Stimulated activated CD8-positive, alpha-beta memory T cell treated with anti-CD3 and anti-CD28 coated beads, Interleukin-15, amount 100 ng/mL, for 48 hours (primary cell): ENCODE measurements at places on chromosomes 1 and 21.

GRCh38 chr1:75172556-75172955 lies 38.4 kb downstream of the LHX8 start:
- no peak for DNase-seq

GRCh38 chr21:45401054-45401518 lies 3.9 kb upstream of the COL18A1 start:
- no peak for DNase-seq

DNA sequence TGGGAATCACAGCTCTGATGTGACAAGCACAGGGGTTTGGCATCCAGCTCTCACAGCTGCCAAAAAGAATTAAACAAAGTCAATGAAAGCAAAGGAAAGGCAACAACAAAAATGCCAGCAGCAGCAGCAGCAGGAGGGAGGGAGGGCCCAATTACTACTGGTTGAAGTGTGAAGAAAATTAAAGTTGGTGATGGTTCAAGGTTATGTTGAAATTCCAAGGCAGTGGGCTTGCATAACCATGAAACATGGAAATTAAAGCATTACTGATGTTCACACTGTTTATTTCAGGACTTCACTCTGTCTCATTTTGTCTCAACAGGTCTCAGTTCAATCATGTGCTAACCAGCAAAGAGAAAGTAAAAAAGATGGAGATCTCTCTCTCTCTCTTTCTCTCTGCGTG lies 220.3 kb upstream of the LYPLAL1 start:
- DNase-seq, result no peak

DNA sequence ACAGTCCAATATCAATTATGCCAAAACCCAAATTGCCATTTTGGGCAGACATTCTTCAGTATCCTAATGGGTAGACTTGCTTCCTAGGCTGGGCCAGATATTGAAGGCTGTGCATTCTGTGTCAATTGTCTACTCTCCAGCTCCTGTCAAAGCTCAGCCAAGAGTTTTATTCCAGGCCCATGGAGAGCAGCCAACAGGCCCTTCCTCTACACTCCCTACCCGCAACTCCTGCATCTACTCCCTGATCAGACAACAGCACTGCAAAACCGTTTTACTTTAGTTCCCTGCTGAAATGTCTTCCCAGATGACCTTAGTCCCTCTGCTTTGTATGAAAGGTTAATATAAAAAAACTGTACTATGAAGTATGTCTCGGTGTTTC lies 6.6 kb upstream of the ADORA3 start:
- no peak for DNase-seq

GRCh38 chr1:234943836-234944402 lies 184.7 kb downstream of the TOMM20 start:
- no peak for DNase-seq

- DNase-seq, result no peak
Observed at GRCh38 chr21:35968564-35968963, 91.8 kb downstream of the SETD4 start.

- DNase-seq, result no peak
Observed at GRCh38 chr1:156571261-156571852, 1.0 kb downstream of the IQGAP3 start.

DNA sequence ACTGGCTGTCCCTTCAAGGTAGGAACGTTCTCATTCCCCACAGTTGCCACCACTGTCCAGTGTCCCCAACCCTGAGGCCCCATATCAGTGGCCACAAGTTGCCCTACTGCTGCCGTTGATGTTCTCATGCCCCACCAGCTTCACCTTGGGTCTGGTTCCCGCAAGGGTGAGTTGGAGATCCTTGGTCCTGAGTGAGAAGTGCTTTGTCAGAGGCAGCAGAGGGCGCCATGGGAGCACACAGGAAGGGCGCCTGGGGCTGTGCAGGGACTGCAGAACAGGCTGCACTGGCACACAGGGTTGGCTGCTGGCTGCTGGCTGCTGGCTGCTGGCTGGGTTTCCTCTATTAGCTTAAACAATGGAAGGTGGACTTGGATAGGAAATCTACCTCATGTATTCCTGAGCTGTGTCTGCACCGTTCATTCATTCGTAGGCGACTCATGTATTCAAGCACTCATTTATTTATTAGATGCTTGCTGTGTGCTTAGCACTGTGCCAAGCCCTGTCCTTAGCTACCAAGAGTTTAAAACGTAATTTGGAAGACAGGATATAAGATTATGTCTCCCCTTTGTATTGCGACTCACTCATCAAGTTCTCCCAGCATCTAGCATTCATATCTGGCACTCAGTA lies 2.1 kb upstream of the S100A9 start:
- DNase-seq, result peak; percentile 15

DNA sequence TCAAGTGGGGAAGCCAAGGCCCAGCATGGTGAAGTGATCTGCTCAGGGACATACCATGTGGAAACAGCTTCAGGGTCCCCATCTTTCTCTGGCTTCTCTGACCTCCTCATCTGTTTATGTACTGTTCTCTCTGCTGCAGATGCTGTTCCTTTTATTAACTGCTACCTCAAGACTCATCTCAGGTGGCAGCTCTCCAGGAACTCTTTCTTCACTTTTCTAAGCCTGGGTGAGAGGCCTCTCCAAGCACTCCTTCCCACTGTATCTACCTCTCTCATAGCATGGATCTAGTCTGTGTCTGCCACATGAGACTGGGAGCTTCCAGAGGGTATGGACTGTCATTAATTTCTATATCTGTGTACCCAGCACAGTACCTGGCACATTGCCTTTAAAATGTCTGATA lies 73.4 kb upstream of the PPM1J start:
- DNase-seq, result no peak

- DNase-seq, result no peak
Observed at GRCh38 chr1:232142403-232143314, 487.3 kb downstream of the SIPA1L2 start.

DNA sequence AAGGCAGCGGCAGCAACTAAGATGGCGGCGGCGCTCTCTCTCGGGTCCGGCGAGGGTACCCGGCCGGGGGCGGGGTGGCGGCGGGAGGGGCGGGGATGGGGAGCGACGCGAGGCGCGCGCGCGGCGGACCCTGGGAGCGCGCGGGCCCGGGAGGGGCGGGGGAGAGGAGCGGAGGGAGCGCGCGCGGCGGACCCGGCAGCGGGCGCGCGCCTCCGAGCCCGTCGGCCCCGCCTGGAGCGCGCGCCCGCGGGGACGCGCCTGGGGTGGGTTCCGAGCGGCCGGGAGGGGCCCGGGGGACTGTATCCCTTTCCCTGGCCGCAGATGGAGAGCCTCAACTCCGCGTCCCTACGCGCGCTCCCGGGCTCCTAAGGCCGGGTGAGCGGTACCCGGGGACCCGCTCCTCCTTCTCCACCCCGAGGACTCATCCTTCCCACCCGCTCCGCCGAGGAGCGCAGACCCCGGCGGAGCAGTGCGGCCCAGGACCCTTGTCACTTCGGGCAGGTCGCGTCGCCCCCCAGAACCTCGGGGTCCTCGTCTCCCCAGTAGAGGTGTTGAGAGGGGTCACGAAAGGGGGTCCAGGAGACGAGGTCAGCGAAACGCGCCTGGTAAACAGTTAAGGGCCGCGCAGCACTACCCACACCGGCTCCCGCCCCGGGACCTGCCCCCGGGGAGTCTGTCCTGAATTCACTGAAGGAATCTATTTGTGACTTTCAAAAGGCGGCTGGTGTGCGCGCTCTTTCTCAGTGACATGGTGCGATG lies at the start of gene CLSTN1:
Gene CLSTN1, minus strand, starts transcription at position 23 of the 759 bp plus-strand sequence. CDS start 232 bp downstream, outside the sequence.
- peak; percentile 82 for DNase-seq

DNA sequence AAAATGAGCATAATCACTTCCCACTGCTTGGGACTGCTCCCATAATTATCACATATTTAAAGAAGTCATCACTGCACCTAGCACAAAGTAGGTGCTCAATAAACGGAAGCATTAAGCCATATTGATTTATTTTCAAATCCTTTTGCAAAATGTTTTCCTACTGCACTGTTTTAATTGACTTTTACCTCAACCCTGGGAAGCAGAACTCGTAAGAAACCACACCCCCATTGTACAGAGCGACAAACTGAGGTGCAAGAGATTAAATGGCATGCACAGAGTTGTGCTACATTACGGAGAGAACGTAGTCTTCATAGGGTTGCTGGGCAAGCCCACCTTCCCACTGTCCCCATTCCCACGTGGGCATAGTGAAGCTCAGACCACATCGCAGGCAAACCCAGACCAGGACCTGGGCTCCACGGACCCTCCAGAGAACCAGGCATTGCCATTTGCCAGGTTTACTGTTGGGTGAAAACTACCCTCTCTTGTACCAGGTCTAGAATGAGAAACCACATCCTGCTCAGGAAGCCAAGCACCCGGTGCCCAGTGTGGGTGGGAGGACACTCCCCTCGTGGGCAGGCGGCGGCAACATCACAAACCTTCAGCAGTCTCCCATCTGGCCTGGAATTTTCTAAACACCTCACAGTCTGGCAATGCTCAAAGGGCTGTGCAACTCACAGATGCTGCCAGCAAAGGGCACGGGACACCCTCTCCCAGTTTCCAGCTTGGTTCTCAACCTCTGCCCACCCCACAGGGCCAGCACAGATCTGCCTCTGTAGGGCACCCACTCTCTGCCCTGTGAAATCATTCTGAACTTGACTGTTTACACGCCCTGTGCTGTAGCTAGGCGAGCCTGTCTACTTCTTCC lies 8.2 kb downstream of the IFFO2 start:
- DNase-seq, result no peak

- DNase-seq, result no peak
Observed at GRCh38 chr1:165215676-165216075, 140.8 kb downstream of the LMX1A start.

GRCh38 chr1:95236784-95237575 lies 3.0 kb downstream of the RWDD3 start:
- no peak for DNase-seq

DNA sequence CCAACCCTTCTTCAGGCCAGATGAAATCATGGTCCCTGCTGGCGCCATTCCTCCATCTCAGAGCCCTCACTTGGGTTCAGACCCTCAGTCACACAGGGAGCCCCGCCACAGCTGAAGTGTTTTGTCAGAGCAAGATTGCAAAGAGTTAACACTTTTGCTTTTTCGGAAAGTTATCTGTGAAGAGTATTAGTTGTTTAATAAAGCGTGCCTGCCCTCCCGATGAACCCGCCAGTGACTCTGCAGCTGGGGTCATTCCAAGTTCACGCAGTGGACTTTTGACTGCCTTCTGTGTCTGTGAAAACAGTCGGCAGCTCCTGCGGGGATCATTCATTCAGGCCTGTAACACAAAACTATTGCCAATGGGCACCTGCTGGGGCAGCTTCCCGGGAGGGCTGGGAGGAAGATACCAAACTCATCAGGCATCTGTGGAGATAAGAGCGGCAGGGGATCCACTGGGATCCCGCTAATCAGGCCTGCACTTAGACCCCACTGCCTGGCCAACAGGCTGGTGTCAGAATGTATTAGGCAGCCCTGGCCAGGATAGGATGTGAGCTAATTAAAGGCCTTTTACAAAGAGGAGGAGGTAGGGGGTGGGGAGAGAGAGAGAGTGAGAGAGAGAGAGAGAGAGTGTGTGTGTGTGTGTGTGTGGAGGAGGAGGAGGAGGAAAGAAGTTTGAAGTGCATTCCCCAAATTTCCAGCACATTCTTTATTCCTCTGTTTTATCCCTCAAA lies 184.5 kb downstream of the DHRS3 start:
- DNase-seq, result no peak

- DNase-seq, result no peak
Observed at GRCh38 chr1:186179231-186179630, 195.8 kb downstream of the TPR start.

DNA sequence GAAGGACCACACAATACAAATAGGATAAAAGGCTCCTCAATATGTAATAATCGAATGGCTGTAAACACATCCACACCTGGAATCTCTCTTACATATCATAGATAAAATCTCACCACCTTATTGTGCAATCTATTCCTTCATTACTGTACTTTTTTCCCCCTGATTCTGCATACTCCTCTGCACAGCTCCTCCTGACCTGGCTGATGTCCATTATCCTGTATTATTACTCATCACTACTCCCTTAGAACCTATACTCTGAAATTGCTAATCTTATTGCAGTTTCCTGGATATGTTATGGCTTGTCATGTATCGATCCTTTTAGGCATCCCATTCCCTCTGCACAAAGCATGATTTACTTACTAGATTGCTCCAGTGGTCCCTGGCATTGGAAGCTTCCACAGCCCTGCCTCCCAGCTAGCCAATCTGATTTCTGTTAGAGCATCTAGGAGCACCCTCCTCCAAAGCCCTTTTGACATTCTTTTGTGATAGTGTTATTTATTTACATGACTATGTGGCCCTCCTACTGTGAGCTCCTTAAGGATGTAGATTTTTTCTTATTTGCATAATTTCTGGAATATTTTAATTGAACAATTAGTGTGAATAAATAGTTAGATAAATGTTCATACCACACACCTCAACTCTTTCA lies 24.2 kb upstream of the PHGDH start:
- DNase-seq, result no peak

GRCh38 chr1:8410791-8411190 lies 92.9 kb downstream of the SLC45A1 start:
- DNase-seq, result no peak

DNA sequence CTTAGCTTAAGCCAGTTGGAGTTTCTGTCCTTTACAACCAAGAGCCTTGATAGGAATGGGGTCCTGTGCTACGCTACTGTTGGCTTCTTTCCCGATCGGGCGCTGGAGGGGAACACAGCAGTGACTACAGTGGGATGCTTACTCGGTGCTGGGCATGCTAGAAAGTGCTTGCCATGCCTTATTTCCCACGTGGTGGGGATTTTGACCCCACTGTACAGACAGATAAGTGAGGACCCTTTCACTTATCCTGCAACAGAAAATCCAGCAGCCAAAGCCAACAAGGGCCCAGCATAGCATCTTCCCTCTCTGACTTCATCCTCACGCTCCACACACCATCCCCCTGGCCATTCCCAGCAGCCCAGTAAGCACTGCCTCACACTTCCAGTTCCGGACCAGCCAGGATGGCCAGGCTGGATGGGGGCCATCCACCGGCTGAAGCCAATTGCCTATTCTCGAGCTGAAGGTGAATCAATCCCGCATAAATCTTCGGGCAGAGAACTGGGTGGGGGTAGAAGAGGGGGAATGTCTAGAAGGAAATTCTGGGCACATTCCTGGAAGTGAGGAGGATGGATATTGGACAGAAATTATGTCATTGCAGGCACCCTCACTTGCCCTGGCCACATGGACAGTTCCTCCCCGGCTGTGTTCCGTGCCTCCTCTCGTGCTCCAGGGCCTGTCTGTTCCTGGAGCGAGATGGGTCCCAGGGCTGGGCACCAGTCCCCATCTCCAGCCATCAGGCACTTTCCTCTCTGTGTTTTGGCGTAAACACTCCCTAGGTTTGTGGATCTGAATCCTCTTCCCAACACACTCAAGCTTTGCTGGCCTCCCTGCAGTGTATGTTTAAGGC lies 2.0 kb upstream of the ABCG1 start:
- no peak for DNase-seq

DNA sequence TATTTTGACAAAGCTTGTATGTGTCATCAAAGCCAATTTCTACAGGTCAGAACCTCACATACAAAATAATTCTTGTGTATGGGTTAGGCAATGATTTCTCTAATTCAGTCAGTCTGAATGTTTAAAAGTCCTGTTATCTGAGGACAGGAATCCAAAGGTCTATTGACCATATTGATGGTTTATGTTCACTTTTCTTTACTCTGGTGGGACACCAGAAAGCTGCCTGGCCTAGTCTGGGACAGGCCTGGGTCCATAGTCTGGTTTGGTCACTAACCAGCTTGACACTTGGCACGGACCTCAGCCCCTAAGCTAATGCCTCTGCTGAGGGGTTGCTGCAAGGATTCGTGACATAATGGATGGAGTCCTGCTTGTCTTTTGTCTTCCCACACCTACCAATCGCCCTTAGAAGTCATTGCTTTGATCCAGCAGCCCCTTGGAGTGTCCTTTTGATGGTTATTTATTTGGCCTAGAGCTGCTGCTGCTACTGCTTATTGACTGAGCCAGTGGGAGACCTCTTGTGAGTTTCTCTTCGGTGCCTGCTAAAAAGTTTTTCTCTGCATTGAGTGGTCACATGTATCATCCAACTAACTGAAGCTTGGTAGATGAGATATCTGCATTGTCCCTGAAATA lies 15.7 kb downstream of the IFNAR2 start:
- no peak for DNase-seq
